ENCODE measurements at places on chromosomes 2 and 18.
A peak's percentile ranks its signal among the peaks of the same experiment; 100 is the strongest.

- DNase-seq = no peak
These were observed 131.7 kb upstream of the PDE1A start for GRCh38 chr2:182558564-182558963.

DNA sequence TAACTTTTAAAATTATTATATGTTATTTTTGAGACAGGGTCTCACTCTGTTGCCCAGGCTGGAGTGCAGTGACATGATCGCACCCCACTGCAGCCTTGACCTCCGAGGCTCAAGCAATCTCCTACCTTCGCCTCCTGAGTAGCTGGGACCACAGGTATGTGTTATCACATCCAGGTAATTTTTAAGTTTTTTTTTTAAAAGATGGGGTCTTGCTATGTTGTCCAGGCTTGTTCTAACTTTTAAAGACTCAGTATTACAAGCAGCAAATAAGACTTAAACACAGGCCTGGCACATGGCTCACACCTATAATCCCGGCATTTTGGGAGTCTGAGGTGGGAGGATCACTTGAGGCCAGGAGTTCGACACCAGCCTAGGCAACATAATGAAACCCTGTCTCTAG lies 101.2 kb downstream of the ASXL2 start:
- DNase-seq = no peak

- no peak for DNase-seq
These were observed 535.5 kb downstream of the XIRP2 start for GRCh38 chr2:167423731-167424130.

DNA sequence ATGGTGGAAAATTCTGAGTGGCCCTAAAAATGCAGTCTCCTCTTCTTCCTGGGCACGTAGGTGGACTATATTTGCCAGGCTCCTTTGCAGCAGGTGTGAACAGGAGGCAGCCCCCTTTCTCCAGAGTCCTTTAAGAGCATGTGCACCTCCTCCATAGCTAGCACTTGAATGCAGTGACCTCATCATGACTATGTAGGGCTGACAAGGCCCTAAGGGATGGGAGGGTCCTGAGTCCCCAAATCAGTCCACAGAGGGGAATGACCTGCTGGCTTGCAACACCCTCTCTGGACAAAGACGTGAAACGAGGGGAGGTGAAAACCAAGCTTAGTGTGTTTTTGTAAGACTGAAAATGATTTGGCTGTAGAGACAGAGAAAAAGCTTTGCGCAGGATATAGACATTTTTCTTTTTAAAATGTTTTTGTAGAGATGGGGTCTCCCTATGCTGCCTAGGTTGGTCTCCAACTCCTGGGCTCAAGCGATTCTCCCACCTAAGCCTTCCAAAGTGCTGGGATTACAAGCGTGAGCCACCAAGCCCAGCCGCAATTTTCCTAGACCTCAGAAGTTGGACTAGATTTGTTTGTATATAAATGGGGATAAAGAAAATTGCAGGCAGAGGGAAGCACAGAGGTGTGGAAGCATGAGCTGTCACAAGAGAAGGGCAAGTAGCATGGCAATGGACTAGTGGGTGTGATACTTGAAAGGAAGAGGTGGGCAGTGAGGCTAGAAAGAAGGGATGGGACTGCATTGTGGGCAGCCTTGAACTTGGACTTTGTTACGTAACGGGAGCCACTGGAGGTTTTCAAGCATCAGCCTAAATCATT lies 28.8 kb downstream of the LONRF2 start:
- no peak for DNase-seq

GRCh38 chr18:12703096-12703567 lies 290 bp downstream of the PSMG2 start:
- DNase-seq = no peak

DNA sequence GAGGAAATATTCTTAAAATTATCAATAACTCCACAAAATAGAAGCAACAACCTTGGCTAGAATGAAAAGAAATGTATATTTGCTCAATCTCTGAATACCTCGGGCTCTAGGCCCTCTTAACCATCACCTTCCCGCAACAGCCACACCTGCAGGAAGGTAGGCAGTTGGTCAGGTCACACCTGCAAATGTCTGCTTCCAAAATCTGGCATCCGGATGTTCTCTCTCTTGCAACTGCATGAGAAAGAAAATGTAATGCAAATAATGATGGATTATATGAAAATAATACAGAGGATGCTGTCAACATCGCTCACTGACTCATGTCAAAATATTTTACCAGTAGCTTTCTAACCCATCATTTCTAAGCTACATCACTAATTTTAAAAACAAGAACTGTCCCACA lies 148.3 kb downstream of the SATB2 start:
- no peak for DNase-seq

DNA sequence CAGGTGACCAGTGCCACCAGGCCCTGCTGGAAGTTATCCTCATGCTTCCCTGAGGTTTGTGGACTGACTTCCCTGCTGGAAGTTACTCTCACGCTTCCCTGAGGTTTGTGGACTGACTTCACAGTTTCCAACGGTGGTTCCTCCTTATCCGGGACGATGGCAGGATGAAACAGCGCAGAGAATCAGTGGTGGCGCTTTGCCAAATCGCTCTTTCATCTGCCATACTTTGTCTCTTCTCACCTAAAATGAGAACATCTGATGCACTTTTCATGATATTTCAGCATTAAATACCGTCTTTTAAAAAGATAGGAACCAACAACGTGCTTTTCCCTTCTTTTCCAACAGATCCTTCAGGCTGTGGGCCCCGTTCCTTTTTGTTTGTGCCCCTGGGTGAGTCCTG lies 183.3 kb downstream of the LDLRAD4 start:
- DNase-seq = no peak

- no peak for DNase-seq
These were observed 552.0 kb upstream of the NRP2 start for GRCh38 chr2:205130111-205130829.

DNA sequence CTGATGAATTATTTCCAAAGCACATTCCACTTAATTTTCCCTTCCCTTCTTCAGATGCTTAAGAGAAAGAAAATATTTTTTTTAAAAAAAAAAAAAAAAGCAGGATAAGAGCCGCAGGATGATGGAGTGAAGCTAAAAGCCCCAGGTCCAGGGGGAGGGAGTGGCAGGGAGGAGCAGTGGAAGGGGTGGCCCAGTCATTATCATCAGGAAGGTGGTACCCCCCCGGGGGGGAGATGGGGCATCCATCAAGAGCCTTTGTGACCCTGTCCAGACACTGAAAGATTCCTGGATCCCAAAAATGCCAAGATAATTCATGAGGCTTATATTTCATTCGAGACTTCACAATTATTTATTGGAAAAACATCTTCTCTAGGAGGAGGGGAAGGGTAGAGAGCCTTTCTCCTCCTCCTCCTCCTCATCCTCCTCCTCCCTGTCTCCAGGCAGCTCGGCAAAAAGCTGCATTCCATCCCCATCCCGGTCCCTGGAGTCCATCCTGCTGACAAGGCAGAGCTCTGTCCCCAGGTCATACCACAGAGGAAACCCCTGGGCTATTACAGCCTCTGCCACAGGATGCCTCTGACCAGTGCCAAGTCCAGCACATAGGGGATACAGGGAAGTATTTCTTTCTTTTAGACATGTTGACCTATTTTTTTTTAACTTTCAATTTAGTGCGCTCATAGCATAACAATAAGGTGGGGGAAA lies 125.3 kb downstream of the TWIST2 start:
- no peak for DNase-seq

DNA sequence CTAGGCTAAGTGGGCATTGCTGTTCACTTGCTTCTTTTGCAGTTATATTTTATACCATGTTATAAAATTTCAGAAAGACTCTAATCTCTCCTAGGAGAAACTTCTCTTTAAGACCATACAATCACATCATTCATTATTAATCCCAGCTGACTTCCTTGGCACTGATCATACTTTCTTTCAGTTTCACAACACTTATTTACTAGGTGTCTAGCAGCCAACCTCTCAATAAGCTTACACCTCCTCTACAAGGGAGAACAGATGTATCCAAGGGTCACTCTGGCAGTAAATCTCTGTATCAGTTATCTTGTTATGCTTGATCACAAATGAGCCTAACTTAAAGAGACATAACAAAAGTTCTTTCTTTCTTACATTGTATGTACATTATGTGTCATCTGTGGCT lies 69.8 kb upstream of the EPB41L5 start:
- no peak for DNase-seq

DNA sequence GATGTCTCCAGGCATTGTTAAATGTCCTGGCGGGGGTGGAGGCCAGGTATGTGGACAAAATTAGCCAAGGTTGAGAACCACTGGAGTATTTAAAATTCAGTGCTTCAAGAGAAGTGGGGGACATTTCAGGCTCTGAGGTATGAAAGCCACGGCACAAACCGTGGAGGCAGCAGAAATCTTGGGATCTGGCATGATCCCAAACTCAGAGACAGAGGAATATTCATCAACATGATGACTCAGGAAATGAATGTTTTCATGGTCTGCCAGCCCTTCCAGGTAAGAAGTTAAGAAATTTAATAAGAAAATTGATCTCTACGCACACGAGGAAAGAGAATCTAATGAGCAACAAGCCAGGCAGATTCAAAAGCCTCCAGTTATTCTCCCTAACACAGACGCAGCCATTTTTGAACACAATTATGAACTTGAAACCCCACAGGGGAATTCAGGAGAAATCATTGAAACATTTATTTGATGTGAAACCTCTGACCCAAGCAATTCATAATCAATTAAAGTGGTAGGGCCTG lies 11.3 kb upstream of the GRP start:
- DNase-seq = no peak

GRCh38 chr2:102619414-102620319 lies at the start of gene SLC9A2:
TSS of gene SLC9A2 (plus strand) at chr2:102619553. CDS start at chr2:102619849, 296 bp downstream.
- peak; percentile 39 for DNase-seq

DNA sequence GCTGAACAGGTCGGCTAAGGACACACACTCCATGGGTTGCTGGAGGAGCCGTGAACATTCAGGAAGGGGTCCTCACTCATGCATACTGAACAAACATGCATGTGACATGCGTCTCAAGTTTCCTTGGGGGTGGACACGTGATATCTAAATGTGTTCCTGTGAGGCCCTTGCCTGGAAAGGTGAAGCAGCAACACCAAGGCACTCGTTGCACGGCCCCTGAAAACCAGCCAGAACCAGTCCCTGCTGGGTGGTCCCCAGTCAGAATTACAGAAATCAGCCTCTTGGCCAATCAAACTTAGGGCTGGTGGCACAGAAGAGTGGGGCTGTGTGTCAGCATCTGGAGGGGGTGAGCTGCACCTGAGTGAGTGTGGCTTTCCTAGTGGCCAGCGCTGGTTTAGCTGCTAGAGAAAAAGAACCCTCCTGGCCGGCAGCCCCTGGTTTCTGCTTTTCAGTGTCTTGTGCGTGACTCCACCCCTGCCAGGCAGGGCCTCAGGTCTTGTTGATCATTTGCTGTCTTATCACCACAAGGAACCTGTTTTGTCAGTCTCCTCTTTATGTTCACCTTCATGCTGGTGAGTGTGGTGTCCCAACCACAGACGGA lies 3.2 kb upstream of the AQP12B start:
- DNase-seq = no peak

- no peak for DNase-seq
These were observed 6.2 kb upstream of the MCM6 start for GRCh38 chr2:135882415-135882814.

DNA sequence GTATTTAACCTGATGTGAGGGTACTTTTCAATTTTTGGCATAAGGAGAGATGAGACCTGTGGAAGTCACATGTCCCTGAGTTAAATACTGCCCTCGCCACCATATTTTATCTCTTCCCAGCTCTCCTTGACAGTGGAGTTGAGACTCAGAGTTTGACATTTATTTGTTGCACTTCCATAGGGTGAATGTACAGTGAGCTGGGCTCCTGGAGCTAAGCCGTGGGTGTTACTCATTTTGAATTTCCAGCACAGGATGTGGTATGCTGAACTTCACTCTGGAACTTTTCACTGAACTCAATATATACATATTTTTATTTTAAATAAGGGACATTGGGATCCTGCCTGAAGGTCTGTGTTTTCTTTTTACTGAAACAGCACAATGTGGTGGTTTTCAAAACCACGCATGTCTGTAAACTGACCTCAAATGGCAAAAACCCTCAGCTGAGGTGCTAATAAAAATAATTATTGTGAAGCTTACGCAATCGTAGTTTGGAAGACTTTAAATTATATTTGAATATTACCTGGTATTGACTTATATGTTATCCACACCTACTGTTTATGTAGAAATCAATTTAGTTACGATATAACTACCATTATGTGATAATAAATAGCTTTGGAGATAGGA lies 12.1 kb downstream of the RNF144A start:
- DNase-seq = no peak

- no peak for DNase-seq
These were observed 30.7 kb downstream of the ATP8B1 start for GRCh38 chr18:57772387-57772799.

DNA sequence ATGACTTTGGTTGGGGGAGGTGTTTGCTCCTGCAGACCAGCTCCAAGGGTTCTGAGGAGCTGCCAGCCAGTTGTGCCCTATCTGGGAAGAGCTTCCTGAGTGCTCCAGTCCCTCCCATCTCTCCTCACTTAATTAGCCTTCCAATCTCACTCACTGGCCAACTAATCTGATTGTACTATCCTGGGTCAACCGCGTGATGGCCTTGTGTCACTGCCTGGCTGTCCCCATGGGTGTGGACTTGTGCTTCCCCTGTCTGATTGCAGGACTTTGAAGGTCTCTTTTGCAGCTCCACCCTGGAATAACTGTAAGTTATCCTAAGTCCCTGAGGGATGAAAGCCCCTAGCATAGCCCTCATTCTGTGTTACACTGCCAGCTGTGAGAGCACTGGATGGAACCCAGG lies 65.0 kb downstream of the SLC4A5 start:
- DNase-seq = peak; percentile 4

- DNase-seq = no peak
These were observed 6.6 kb upstream of the CCDC195 start for GRCh38 chr2:224722770-224723169.

DNA sequence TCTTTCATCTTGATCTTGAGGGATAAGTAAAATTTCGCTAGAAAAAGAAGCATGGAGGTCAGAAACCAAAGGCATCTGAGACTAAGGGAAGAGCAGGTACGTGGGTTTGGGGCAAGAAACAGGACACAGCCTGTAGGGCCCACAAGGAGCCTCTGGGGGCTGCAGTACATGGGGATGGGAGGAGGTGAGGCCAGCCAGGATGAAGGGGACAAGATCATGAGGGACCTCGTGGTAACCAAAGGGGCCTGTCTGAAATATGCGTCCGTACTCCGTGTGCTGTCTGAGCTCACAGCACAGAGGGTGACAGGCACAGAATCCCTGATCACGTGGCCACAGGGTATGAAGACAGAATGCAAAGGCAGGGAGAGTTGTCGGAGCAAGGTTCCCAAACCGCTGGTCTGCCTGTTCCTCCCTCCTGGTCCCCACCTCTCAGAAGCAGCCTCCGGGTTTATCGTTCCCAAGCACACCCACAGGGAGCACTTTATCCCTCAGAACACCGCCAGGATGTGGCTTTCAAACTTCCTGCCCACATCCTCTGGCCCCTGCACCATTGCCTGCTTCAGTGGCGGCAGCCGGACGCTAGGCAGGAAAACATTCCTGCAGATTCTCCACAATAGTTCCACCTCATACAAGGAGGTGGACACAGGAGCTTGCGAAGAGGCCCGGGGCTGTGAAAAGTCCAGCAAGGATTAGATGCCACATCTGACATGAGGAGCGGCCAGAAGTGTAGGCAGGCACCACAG lies 12.0 kb downstream of the TMEM163 start:
- DNase-seq = peak; percentile 74

GRCh38 chr2:236964291-236964690 lies 121.4 kb upstream of the COPS8 start:
- DNase-seq = no peak

GRCh38 chr2:108477099-108477498 lies 28.1 kb downstream of the GCC2 start:
- no peak for DNase-seq

Measured in hematopoietic multipotent progenitor cell treated with erythropoietin and hydrocortisone succinate and interleukin-3 and kit ligand, for 8 days (in vitro differentiated cells).